Hair follicle dermal papilla cell (primary cell): ENCODE measurements at places on chromosomes 3 and 15. TPM values are rescaled to one million over a fixed set of nuclear protein-coding genes. Genes with fewer than 3 reads are reported as not detected.

Gene CHRNA5
- 0.36 and 1.3 TPM in 2 replicates for total RNA-seq

Gene OXTR
- total RNA-seq: 17.7 and 41.3 TPM in 2 replicates

Gene RARRES1
- total RNA-seq: 0.61 and 0.65 TPM in 2 replicates

Gene ACKR4
- total RNA-seq: 86.3 and 170 TPM in 2 replicates

Gene ASB7
- total RNA-seq: 18.2 and 20.6 TPM in 2 replicates

Gene RTP3
- not detected in 2 replicates for total RNA-seq

Gene TF
- total RNA-seq: under 0.01 and 0.36 TPM in 2 replicates

Gene SLC9A9
- total RNA-seq: 22.5 and 23.7 TPM in 2 replicates

Gene PLCB2
- 0.12 and 0.49 TPM in 2 replicates for total RNA-seq

Gene THUMPD3
- total RNA-seq: 35.7 and 37.2 TPM in 2 replicates

Gene SLC28A2
- not detected in 2 replicates for total RNA-seq

Gene NR1I2
- 0.16 TPM in 1 of 2 replicates, not detected in the other for total RNA-seq

Gene GPR171
- total RNA-seq: not detected in 2 replicates

Gene SPSB4
- total RNA-seq: under 0.01 TPM in 1 of 2 replicates, not detected in the other

Gene GATA2
- total RNA-seq: 0.97 and 1.2 TPM in 2 replicates

Gene CEP19
- total RNA-seq: 2.8 and 3.0 TPM in 2 replicates

Gene GRK7
- 0.12 TPM in 1 of 2 replicates, not detected in the other for total RNA-seq
